Spinal cord (tissue), 10 donors: ENCODE measurements at places on chromosomes 6 and 20.

- peaks cover 24% of the 10 kb centered on the region for H3K4me1 ChIP-seq
- H3K27ac ChIP-seq, result peak overlapping the region; percentile 61
- H3K27me3 ChIP-seq, result no peaks in the 10 kb centered on the region
- no peak overlapping the region for H3K4me3 ChIP-seq
- H3K36me3 ChIP-seq, result peaks cover 65% of the 10 kb centered on the region
These were observed 12.9 kb downstream of the THBS2 start for GRCh38 chr6:169240591-169241390.

GRCh38 chr20:17854307-17854903 is 114.2 kb downstream of the SNX5 start:
- H3K4me3 ChIP-seq, result no peak overlapping the region
- H3K27me3 ChIP-seq, result no peaks in the 10 kb centered on the region
- peaks cover 10% of the 10 kb centered on the region for H3K4me1 ChIP-seq
- DNase-seq, result peak; percentile 84

GRCh38 chr6:7541175-7542064 is at the start of gene DSP:
TSS of gene DSP (plus strand) at chr6:7541671. CDS start at chr6:7541916, 245 bp downstream.
- DNase-seq, result no peak
- H3K4me3 ChIP-seq, result peak within 1 kb of the TSS; percentile 64
- peak within 1 kb of the TSS; percentile 84 for H3K27ac ChIP-seq

- H3K4me1 ChIP-seq, result no peaks in the 10 kb centered on the region
- no peaks in the 10 kb centered on the region for H3K27me3 ChIP-seq
- H3K27ac ChIP-seq, result peak overlapping the region; percentile 22
- H3K36me3 ChIP-seq, result no peaks in the 10 kb centered on the region
- H3K4me3 ChIP-seq, result no peak overlapping the region
These were observed 208.1 kb downstream of the OGFRL1 start for GRCh38 chr6:71496722-71497033.

- peaks cover 4% of the 10 kb centered on the region for H3K4me1 ChIP-seq
- no peak overlapping the region for H3K27ac ChIP-seq
- DNase-seq, result no peak
- H3K4me3 ChIP-seq, result no peak overlapping the region
These were observed 8.6 kb upstream of the SERPINB6 start for GRCh38 chr6:2979819-2980464.

GRCh38 chr6:29974901-29975560 is 32.7 kb downstream of the HLA-A start:
- no peak overlapping the region for H3K27ac ChIP-seq
- no peak overlapping the region for H3K4me3 ChIP-seq
- peaks cover 28% of the 10 kb centered on the region for H3K27me3 ChIP-seq
